ENCODE measurements at places on chromosomes 7 and 10.

GRCh38 chr7:73827567-73828106 lies 3.2 kb upstream of the CLDN4 start:
- no peak for DNase-seq

DNA sequence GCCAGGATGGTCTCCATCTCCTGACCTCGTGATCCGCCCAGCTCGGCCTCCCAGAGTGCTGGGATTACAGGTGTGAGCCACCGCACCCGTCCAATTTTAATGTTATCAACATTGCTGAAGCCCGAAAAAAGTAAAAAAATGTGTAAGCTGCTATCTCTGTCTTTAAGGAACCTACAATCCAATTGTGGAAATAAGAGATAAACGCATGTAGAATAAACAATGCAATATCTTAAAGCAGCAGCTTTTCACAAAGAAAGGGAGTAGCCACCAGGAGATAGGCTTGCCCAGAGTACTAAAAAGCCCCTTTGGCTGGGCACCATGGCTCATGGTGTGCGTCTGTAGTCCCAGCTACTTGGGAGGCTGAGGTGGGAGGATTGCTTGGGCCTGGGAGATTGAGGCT lies 282.9 kb upstream of the LYZL1 start:
- no peak for DNase-seq

DNA sequence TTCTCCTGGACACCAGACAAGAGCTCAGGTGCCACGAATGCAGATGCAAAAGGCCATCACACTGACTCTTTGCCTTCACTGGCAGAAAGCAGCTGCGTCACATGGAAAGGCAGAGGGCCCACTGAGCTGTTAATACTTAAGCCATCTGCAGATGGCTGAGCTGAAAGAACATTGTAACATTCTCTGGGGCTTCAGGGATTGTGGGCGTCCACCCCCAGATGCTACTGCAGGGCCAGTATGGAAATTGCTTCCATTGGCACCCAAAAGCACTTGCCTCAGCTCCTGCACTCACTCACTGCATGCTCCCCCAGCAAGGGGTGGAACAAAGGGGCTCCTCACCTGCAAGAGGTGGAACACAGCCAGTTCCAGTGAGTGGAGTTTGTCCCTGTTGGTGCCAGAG lies 1264.6 kb downstream of the REEP3 start:
- DNase-seq, result no peak

GRCh38 chr10:98472196-98472595 lies 25.5 kb upstream of the HPS1 start:
- DNase-seq, result no peak

DNA sequence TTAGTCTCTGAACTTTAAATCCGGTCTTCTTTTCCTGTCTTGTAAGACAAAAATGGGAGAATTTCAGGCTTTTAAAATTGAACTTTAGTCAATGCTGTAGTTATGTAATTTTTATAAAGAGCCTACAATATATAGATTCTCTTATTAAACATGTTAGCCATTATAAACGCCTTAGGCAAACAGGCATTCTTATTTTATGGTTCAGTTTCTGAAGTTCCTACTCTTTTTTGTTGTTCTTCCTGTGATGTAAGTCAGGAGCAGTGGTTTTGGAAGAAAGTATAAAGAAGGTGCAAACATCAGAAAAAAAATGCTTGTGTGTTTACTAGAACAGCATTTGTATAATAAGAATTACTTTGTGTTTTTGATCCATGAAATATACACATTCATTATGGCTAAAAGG lies 41.6 kb downstream of the BICC1 start:
- DNase-seq, result no peak

DNA sequence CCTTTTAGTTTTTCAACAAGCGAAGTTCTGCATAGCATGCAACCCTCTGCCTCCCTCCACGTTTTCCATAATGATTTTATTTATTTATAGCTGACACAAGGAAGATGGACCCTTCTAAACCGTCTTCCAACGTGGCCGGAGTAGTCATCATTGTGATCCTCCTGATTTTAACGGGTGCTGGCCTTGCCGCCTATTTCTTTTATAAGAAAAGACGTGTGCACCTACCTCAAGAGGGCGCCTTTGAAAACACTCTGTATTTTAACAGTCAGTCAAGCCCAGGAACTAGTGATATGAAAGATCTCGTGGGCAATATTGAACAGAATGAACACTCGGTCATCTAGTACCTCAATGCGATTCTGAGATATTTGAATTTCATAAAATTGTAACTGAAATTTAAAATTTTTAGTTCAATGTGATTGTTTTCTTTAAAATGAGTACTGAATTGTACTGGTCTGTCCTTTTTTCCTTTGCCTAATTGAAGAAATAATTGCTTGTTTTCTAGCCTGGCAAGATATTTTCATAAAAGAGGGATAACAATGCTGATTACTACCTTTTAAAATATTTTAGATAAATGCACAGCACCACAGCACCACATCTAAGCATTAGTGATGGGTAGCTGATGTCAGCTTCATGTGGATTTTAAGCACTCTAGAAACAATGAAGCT lies 41.5 kb upstream of the SLC39A12 start:
- DNase-seq, result no peak

- DNase-seq, result no peak
These were observed 63.4 kb upstream of the C1QL3 start for GRCh38 chr10:16585103-16585502.

DNA sequence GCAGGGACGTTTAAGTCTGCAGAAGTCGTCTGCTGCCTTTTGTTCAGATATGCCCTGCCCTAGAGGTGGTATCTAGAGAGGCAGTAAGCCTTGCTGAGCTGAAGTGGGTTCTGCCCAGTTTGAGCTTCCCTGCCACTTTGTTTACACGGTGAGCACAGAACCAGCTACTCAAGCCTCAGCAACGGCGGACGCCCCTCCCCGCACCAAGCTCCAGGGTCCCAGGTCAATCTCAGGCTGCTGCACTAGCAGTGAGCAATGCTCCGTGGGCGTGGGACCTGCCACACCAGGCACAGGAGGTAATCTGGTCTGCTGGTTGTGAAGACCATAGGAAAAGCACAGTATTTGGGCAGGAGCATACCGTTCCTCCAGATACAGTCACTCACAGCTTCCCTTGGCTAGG lies 148.1 kb upstream of the LAMB4 start:
- DNase-seq, result no peak

DNA sequence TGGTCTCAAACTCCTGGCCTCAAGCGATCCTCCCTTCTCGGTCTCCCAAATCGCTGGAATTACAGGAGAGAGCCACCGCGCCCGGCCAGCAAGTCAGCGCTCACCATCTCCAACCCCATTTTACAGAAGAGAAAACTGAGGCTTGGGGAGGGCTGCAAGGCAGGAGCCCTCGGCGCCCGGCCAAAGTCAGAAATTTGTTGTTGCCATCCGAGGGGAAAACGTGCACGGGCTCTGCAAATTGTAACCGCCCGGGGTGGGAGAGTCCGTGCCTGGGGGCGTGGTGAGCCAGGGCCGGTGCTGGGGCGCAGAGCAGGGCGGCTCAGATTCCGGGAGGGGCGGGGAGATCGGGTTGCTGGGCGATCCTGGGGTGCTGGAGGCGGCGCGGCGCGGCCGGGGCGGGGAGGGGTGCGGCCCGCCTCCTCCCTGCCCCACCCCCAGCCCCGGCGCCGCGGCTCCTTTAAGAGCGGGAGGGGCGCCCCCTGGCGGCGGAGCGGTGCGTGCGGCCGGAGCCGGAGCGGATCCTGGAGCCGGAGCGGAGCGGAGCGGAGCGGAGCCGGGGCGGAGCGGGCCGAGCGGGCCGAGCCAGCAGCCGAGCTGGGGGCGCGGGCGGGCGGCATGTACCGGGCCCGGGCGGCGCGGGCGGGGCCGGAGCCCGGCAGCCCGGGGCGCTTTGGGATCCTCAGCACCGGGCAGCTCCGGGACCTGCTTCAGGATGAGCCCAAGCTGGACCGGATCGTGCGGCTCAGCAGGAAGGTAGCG lies at the start of gene VPS37D:
TSS of gene VPS37D (plus strand) at position 488 of the 759 bp plus-strand sequence. CDS start at position 616, 128 bp downstream.
- peak; percentile 93 for DNase-seq
